ENCODE measurements at places on chromosomes 12 and 14. TPM values are rescaled to one million over a fixed set of nuclear protein-coding genes. Genes with fewer than 3 reads are reported as not detected.
A peak's percentile ranks its signal among the peaks of the same experiment; 100 is the strongest.

DNA sequence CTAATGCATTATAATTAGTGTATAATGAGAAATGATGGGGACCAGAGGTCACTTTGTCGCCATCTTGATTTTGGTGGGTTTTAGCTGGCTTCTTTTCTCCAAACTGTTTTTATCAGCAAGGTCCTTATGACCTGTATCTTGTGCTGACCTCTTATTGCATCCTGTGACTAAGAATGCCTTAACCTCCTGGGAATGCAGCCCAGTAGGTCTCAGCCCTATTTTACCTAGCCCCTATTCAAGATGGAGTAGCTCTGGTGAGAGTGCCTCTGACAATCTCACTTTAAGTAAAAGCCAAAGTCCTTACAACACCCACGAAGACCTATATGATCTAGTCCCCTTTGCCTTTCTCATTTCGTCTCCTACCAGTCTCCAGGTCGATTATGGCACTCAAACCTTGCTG, 28.3 kb upstream of the STRAP start:
- DNase-seq, result peak; percentile 14

LIMA1 gene
- total RNA-seq, result 199 TPM

- peak; percentile 66 for DNase-seq
These were observed 84.4 kb downstream of the VWF start for GRCh38 chr12:6039894-6040601.

DNA sequence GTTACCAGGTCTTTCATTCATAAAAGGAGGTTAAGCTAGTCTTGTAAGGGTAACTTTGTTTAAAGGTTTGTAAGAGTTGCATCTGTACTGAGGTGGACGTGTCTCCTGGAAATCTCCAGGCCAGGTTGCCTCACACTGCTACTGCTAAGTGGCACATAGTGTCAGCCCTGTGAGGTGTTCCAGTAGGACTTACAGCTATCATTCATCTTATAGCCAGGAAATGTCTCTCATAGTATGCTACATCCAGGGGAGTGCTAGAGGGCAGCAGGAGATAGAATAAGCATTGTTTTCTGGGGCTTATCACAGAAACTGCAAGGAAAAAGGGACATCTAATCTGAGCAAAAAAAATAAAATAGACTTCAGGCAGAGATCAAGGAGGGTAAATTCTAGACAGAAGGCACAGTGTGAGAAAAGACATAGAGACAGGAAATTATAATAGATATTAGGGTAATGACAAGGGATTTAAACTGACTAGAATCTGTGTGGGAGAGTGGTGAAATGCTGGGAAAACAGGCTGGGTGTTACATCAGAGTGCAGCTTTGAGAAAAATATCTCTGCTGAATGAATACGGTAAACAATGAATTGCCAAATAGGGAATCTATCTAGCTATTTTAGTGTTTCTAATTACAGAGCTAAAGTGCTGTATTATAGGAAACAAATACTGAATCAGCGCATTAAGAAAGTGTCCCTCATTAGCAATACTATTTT, 205.1 kb upstream of the ABCD2 start:
- no peak for DNase-seq

- peak; percentile 84 for DNase-seq
These were observed at the start of gene ERBB3 for GRCh38 chr12:56079723-56080555. ERBB3 (plus strand) TSS chr12:56080165; CDS start chr12:56080301, 136 bp downstream.

- DNase-seq, result no peak
These were observed 11.4 kb downstream of the RPS6KL1 start for GRCh38 chr14:74911704-74912103.

ATF7IP gene
- 35.7 TPM for total RNA-seq

RD3L gene
- not detected for total RNA-seq

STAC3 gene
- not detected for total RNA-seq

DNA sequence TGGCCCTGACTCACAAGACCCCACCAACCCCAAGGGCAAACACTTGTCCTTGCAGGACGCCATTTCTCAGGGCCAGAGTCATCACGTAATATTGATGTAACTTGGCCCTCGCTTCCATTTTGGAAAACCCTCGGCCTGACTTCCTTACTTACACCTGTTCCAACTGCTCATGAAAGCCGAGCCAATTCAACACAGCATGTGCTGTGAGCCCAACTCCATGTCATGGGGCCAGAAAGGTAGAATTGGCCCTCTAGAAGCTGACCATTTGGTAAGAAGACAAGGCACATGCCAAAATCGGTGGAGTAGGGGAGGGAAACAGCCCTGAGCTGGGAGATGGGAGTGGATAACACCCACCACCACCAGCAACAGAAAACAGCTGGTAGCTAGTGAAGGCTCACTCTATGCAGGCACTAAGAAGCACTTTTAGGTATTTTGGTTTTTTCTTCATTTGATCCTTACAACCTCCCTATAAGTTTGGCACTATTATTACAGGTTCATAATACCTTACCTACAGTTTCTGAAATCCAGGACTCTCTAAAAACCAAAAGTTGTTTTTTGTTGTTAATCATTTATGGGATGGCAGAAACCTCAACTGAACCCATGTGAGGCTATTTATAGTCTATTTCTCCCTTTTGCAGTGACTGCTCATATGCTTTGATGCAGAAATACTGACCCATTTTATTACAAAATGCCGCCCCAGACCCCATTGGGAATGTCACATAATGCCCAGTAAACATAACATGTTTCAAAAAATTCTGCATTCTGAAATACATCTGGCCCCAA, 6.5 kb downstream of the TTC7B start:
- no peak for DNase-seq

GRCh38 chr12:68861890-68862289, 53.9 kb downstream of the MDM2 start:
- no peak for DNase-seq

DNA sequence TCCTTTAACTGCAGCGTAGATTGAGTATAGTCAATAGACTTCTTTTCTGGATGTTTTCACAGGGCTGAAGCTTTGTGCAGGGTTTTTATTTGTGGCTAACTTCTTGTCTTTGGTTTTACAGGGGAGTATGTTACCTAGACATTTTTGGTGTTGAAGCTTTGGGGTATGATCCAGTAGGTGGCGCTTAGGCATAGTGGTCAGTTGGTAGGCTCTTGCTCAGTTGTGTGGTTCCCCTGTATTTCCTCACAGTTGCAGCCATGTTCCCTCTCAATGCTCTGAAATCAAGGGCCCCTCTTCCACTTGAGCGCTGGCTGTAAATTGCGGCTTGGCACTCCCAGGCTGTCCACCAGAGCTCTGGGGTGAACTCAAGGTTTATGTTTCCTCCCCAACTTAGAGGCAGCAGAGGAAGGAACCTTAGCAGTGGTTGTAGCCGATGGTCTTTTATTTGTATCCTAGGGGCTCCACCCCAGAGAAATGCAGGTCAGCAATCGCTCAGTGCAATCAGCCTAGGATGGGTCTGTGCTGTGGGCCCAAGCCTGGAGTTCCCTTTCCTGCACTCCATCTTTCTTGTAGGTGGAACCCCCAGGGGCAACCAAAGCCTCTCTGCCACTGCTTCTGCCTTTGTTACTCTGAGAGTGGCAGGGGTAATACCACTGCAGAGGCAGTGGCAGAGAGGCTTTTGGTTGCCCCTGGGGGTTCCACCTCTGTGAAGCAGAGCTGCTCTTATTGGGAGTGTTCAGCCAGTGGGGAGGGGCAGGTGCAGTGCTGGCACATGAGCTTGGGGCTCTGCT, 55.1 kb downstream of the CMAS start:
- DNase-seq, result peak; percentile 50

DNA sequence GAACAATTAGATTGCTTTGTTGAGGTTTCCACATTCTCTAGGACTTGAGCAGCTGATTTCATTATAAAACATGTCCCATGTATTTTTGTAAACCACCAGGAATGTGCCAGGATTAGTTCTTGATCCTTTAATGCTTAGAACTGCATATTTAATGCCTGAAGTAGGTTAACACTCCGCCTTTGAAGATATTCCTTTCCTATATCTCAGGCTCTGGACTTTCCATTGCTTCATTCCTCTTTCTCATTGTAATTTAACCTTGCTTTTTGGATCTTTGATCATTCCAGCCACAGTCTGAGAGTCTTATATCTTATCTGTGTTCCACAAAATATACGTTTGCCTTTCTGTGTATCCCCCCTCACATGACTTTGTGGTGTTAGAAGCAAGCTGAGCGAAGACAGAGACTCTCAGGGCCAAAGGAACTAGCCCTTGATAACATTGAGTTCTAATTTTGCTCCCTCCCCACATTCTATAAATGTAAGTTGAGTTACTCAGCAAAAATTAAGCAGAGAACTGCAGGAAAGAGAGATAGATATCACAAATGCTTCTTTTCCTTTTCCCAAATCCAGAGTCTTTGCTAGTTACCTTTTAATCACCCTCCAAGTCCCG, 2.4 kb upstream of the CLEC1B start:
- no peak for DNase-seq

DNA sequence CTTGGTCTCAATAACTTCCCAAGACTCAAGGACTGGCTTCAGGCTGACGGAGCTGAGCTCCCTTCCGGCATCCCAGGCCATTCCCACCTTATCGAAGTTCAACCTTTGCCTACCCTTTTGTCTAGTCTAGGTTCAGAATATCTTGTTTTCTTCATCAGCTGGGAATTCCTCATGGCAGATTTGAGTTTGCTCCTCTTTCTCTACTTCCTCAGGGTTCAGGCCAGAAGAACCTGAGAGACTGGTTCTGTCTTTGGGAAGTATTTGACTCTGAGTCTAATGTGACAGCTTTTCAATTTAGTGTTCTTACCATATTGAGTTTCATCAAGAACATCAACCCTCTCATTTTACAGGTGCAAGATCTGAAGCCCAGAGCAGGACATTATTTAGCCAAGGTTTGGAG, 2.1 kb downstream of the BIN2 start:
- DNase-seq, result no peak

- peak; percentile 35 for DNase-seq
These were observed 37.5 kb downstream of the TSPAN9 start for GRCh38 chr12:3114671-3115070.

CDKL1 gene
- total RNA-seq, result 1.7 TPM

- peak; percentile 1 for DNase-seq
These were observed 515.3 kb downstream of the SLC6A15 start for GRCh38 chr12:84397263-84397662.

SLC7A8 gene
- 4.0 TPM for total RNA-seq

- DNase-seq, result no peak
These were observed 32.4 kb downstream of the GPR65 start for GRCh38 chr14:88037325-88037724.

DNA sequence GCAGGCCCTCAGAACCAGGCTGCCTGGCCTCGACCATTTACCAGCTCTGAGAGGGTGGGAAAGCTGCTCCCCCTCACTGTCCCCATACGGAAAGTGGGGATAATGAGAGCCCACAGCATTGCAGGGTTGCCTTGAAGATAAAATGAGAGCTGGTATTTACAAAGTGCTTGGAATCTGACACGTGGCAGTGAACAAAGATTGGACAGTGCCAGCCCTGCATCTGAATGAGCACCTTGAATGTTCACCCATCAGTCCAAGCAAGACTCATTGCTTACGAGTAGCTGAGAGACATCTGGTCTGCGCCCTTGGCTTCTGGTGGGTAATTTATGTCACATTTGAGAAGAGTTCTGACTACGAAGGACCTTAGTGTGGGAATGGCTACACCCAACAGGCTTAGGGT, 67.5 kb downstream of the CLMN start:
- DNase-seq, result no peak

DNA sequence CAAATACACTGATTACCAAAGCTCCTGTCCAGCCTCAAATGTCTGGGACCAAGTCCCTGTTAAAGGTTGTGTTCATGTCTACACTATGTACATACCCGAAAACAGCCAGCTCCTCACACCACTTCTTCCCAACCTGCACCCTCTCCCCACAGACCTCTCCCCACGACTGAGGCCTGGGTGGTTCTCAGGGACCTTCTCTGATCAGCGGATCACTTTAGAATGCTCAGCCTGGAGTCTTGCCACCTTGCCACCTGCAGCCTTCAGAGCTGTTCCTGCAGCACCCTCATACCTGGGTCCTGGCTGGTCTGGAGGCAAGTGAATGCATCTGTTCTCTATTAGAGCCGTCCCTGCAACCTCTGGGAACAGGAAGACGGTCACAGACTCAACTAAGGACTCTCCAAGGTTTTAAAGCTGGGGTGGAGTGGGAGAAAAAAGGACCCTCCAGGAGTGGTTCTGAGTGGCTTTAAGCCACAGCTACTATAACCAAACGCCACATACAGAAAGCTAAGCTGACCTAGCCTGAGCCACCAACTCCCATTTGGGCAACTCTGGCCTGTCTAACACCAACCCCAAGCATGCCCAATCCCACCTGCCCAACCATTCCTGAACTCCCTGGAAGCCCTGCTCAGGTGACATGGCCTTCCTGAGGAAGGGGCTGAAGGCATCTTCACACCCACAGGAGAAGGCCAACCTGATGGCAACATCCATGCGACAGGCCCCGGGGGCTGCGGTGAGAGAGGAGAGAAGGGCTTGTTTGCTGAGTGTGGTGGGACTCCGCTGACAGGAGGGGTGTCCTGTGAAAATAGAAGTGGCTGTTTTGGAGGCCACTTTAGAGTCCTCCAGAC, 8.6 kb downstream of the KRT2 start:
- no peak for DNase-seq

TDRD9 gene
- total RNA-seq, result not detected

DNA sequence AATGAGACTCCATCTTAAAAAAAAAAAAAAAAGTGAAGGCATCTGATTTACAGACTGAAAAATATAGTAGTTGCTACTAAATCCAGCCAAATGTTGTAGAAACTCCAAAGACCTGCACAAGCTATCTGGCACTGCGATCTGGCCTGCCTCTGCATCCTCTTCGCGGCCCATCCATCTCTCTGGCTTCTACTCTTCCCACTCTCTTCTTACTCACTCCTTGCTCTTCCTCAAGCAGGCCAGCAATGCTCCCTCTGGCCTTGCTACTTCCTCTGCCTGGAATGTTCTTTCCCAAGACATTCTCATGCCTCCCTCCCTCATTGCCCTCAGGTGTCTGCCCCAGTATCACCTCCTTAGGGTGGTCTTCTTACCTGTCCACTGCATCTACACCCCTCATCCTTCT, 9.7 kb upstream of the CRY1 start:
- no peak for DNase-seq

GRCh38 chr14:67537736-67538135, 4.6 kb downstream of the PLEKHH1 start:
- no peak for DNase-seq

- DNase-seq, result peak; percentile 20
These were observed 657 bp downstream of the METAP2 start for GRCh38 chr12:95474660-95474958.

GRCh38 chr14:87810711-87811110, 182.3 kb downstream of the GALC start:
- DNase-seq, result no peak

- DNase-seq, result peak; percentile 100
These were observed 27.9 kb downstream of the ACTN1 start for GRCh38 chr14:68951035-68951797.

DNA sequence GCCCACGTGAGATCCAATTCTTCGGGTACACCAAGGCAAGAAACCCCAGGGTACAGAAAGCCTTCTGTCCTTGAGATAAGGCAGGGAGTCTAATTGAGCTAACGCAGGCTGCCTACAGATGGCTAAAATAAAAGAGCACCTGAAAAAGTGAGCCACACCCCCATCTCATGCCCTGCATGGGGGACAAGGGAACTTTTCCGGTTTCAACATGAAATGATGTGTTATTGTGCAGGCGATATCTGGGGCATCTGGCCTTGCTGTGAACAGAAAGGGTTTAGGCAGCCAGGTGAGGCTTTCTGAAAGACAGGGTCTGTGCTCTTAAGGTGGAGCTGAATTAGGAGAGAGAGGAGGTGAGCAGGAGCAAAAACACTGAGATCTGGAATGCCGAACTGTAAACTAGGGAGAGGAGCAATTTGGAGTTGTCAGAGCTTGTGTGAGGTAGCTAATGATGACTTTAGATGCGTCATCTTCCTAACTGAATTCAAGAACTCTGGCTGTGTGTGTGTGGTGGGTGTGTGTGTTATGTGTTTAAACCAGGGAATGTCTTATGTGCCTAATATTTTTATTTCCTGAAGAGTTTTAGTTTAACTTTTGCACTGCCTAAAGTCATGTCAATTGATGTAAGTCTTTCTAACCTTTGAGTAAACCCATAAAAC, 20.1 kb upstream of the LDHB start:
- DNase-seq, result peak; percentile 28

Measured in M059J (cell line).